CD4-positive, alpha-beta T cell treated with Interleukin-10 for 1 hour (primary cell): ENCODE measurements at places on chromosomes 1 and 21.

- DNase-seq: no peak
These were observed 16.6 kb downstream of the NUDC start for GRCh38 chr1:26938004-26938658.

- DNase-seq: no peak
These were observed 97.2 kb downstream of the SIM2 start for GRCh38 chr21:36796070-36796469.

- DNase-seq: peak; percentile 72
These were observed 148.7 kb downstream of the ZZZ3 start for GRCh38 chr1:77533660-77534305.

- no peak for DNase-seq
These were observed 13.3 kb downstream of the SCNN1D start for GRCh38 chr1:1293263-1294249.

DNA sequence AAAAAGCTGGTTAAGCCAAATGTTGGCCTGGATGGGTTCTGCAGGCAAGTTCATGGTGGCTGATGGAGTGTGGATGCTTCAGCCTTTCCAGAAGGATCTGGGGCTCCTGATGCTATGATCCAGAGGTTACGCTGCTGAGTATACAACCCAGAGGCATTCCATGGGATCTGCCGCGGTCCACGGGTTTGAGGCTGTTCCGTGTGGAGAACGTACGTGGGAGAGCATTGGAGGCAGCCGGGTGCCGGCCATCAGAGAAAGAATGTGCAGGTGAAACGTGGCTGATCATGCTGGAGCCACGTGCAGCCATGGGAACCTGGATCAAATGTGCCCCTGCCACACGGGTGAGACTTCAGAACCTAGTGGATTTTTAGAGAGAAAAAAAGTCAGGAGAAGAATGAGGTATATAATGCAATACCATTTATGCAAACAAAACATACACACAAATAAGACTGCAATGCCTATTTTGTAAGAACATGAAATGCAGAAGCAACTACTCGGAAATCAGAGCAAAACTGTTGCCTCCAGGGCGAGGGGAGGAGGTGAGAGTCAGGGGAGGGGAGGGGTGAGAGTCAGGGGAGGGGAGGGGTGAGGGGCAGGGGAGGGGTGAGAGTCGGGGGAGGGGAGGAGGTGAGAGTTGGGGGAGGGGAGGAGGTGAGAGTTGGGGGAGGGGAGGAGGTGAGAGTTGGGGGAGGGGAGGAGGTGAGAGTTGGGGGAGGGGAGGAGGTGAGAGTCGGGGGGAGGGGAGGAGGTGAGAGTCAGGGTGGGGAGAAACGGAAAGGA is 116.5 kb upstream of the C1orf174 start:
- no peak for DNase-seq

GRCh38 chr1:11211925-11212587 is 22.9 kb downstream of the ANGPTL7 start:
- no peak for DNase-seq

GRCh38 chr1:10322821-10323220 is 76.0 kb upstream of the PGD start:
- DNase-seq: no peak

GRCh38 chr1:167430134-167430848 is 88.0 kb downstream of the CD247 start:
- no peak for DNase-seq

GRCh38 chr21:44436111-44436611 is 19.1 kb upstream of the LRRC3 start:
- no peak for DNase-seq

DNA sequence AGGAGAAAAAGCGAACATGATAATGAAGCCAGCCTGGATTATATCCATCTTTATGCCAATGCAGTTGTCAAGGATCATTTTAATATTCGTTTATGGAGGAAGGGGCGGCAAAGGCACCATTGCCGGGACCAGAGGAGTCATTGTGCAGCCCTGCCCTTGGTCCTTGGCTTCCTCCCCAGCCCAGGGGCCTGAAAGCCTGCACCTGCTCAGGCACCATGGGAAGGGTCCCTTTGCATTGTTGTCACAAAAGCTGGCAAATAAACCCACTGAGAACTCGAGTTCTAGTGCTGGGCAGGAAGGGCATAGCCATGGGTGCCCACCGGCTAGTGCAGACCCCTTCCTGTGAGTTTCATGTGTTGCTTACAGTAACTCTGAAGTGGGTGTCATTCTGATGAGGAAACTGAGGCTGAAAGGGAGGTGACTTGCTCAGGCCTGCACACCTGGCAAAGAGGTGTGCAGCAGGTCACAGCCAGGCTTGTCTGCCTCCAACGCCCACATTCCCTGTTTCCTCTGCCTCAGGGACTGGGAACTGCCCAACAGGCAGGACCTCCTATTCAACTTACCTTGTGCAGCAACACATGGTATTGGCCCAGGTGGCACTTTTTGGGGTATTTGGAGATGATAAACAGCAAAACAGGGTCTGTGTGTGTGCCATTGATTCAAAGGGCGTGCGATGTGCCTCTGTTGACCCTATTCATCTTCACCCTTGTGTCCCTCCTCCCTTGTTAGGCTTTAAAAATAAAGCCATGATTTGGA is 84.6 kb downstream of the MAN1C1 start:
- DNase-seq: no peak

GRCh38 chr1:21914880-21915640 is 22.1 kb downstream of the HSPG2 start:
- no peak for DNase-seq

DNA sequence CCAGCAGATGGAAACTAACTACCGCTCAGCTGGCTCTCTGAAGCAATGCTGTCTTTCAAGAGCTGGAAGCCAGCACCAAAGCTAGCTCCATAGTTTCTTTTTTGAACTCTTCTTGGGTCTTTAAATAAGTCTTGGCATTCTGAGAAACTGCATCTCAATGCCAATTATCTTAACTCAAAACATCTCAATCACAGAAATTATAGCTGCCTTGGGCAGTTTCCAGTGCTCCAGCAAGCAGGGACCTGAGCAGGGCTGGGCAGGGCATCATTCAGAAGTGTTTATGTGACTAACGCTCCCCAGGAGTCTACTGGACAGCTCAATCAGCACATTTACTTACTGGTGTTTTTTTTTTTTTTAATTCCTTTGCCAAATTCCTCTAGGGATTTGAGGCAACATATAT is 18.3 kb upstream of the PADI4 start:
- DNase-seq: no peak

DNA sequence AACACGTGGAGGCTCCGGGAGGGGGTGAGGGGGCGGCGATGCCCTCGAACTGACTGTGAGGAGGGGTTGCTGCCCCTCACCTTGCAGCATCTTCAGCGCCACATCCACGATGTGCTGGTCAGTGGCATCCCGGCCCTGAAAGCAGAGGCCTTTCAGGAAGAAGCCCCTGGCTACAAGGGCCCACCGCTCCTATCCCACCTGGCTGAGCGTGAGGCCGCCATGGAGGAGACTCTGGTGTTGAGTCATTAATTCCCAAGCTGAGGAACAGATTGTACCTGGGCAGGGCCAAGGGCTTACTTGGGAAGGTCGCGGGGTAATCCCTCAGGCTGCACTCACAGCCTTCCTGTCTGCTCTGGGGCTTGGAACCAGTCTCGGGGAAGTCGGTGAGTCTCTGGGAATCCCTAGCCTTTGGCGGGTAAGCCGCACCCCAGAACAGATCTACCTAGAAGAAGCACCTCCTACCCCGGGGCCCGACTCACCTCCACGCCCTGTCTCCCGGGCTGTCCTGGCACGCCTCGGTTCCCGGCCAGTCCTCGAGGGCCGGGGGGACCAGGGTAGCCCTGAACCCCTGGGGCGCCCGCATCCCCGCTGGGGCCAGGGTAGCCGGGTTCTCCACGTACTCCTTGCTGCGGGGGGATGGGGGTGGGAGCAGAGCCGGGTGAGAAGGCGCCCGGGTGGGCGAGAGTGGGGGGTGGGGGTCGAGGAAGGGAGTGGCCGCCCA is 13.9 kb downstream of the COL9A2 start:
- no peak for DNase-seq

- DNase-seq: no peak
These were observed 16.4 kb upstream of the SLC44A3 start for GRCh38 chr1:94803517-94804441.

DNA sequence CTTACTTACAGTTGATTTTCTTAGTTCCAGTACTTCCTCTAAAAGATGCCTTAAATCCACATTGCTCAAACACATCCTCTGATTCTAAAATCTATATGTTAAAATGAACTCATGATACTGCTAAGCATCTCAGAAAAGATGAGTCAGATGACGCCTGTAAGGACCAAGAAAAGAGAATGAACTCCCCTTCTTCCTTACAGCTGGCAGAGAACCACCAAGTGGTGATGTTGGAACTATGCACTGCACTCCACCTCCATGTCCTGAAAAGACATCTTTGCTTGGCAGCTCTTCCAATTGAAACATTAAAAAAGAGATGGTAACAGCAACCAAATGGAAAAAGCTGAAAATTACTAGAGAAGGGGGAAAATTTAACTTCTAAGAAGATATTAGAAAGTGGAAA is 648.8 kb downstream of the PTPRC start:
- DNase-seq: no peak

- DNase-seq: no peak
These were observed 4.8 kb upstream of the GJC2 start for GRCh38 chr1:228144993-228145343.

- DNase-seq: no peak
These were observed 5.0 kb upstream of the EFNA3 start for GRCh38 chr1:155073377-155074242.

DNA sequence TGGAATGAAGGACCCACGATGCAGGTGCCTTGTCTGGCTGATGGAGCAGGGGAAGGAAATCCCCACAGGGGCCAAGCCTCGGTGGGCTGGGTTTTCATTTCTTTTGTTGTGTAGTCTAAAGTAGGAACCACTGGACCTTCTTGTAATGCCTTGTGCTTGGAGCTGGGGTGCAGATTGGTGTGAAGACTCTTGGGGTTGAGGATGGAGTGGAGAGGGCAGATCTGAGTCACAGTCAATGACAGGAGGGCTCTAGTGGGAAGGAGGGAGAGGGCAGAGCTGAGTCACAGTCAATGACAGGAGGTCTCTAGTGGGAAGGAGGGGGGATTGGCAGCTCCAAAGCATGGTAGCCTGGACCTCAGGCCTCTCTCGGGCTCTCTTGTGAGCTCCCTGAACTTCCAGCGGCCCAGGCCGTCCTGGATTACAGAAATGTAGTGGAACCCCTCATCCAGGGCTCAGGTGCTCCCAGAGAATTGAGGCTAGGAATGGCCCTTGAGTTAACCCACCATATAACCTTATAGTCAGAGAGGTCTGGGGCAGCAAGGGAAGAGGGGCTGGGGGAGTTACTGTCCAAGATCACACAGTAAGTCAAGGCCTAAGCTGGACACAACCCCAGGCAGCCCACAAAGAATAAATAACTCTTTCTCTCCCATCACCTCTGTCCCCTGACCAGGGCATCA is 313.8 kb downstream of the MATN1 start:
- no peak for DNase-seq

- peak; percentile 14 for DNase-seq
These were observed 5.1 kb upstream of the CTSK start for GRCh38 chr1:150813028-150813707.

- DNase-seq: no peak
These were observed 392 bp downstream of the GSTM2 start for GRCh38 chr1:109668123-109668775.

- DNase-seq: no peak
These were observed 738.0 kb downstream of the PTPRU start for GRCh38 chr1:29974316-29974724.

GRCh38 chr21:38956856-38957571 is 151.3 kb downstream of the ETS2 start:
- no peak for DNase-seq

- DNase-seq: no peak
These were observed 209.0 kb upstream of the HOOK1 start for GRCh38 chr1:59605761-59606160.

GRCh38 chr1:222417264-222417663 is 130.6 kb downstream of the HHIPL2 start:
- DNase-seq: no peak

DNA sequence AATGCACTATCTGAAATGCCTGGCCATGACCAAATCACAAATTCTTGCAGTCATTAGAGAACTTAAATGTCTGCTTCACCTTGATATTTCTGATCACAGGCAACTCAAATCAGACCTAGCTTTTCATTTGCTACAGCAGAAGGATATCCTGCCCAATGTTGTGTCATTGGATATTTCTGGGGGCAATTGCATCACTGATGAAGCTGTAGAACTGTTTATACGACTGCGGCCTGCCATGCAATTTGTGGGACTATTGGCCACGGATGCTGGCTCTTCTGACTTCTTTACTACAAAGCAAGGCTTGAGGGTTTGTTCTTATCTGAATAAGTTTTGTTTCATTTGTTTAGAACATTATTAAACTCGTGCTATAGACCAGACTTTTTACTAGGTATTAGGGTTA is 14.9 kb downstream of the ZYG11A start:
- DNase-seq: no peak

GRCh38 chr1:34524783-34525182 is 230.1 kb upstream of the GJB5 start:
- DNase-seq: no peak

DNA sequence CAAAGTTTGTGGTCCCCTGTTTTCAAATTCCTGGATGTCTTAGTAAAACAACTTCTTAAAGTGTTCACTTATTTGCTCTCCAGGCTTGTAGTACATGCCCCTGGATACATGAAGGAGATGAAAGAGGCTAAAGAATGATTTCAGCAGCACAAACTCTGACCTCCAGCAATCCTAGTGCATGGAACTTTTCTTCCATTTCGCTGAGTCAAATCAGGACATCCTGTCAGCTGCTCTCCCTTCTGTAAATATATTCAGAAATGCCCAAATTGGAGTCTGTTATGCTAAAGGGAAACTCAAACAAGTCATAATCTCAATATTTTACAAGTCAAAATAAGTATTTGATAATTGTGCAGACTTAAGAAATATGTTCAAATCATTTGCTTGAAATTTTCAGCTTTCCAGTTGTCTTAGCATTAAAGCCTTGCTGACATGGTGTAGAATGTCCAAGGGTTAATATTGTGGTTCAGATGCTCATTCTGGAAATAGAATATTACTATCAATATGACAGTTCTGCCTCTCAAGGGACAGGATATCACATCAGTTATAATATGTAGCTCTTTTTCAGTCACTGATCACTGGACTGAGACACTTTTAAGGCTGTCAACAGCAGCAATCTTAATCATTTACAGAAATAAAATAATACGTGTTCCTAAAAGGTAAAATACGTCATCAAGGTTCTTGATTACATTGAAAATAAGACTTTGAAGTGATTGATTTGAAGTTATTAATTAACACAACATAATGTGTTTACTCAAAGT is 1157.3 kb downstream of the PLA2G4A start:
- no peak for DNase-seq
